ENCODE measurements at places on chromosomes 2 and 18.

DNA sequence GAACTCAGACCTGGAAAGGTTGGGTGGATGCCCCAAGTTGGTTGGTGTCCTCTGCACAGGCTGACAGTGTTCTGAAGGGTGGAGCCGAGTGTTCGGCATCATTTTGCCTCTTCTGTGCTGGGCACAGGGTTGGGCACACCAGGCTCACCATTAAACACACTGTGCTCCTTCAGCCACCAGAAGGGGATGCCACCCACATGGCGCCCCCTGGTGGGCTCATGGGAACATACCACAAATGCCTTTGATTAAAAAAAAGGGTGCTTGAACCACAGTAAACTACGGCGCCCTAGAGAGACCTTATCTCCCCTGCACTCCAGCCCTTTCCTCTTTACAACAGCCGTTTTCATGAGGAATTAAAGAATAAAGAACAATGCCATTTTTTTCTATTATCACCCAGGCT lies 89.4 kb downstream of the CELF4 start:
- DNase-seq, result peak; percentile 17

DNA sequence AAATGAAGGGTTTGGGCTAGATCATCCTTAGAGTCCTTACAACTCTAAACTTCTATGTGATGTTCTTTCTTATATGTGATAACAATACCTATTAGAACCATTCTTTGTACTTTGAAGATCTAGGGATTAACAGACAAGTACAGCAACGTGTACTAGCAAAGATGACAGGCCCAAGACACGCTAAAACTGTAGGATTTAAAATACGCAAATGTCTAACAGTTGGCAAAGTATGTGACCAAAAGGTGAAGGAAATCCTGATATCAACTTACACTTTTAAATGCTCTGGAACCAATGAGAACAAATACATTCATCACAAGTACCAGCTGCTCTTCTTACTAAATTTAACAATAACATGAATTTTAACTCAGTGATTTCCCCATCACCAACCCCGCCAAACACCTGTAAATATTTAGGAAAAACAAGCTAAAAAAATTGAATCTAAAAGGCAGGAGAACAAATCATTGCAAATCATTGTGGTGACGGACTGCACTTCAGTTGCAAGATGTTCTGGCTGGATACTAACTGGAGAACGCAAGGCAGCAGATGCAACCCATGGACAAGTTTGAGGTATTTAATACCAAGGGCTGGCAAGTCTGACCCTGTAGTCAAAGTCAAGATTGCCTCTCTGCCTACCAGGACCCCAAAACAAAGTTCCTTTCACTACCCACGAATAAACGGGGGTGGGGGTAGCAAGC lies 1.4 kb downstream of the ANKRD44 start:
- DNase-seq, result no peak

DNA sequence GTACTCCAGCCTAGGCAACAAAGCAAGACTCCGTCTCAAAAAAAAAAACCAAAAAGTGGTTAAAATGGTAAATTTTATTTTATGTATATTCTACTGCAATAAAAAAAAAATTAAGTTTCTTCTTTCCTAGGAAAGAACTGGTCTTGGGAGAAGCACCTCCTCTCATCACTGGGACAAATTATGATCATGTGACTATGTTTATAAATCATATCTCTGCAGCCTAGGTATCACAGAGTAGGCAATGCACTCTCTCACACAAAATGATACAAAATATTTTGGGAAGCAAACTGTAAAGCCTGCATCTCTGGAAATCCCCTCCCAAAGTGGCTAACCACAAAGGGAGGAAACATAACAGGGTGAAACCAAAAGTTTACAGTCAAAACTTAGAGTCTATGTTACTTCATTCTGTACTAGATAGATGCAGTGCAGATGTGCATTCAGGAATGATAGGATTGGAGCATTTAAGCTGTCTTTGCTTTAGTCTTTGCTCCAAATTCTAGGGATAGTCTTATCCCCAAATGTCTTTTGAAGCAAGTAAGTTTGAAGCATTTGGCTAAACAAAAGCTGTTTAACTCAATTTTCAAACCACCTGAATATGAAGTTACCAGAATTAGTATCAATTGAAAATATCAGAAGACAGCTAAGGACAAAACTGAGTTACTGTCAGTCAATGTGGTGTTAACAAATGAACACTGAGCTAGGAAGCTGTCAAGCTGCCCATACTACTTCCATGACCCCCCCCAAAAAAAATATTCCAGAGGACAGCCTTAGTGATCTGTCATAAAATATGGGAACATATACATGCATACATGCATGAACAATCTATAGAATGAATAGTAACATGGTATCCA lies 21.1 kb upstream of the MALT1 start:
- no peak for DNase-seq

GRCh38 chr2:240302933-240303595 lies 132.4 kb upstream of the GPC1 start:
- no peak for DNase-seq

- peak; percentile 26 for DNase-seq
These were observed 52.9 kb upstream of the APCDD1 start for GRCh38 chr18:10401521-10401920.

GRCh38 chr2:132665401-132666140 lies 4.4 kb downstream of the LYPD1 start:
- DNase-seq, result no peak

- no peak for DNase-seq
These were observed 66.2 kb downstream of the DIPK1C start for GRCh38 chr18:74390900-74391299.

DNA sequence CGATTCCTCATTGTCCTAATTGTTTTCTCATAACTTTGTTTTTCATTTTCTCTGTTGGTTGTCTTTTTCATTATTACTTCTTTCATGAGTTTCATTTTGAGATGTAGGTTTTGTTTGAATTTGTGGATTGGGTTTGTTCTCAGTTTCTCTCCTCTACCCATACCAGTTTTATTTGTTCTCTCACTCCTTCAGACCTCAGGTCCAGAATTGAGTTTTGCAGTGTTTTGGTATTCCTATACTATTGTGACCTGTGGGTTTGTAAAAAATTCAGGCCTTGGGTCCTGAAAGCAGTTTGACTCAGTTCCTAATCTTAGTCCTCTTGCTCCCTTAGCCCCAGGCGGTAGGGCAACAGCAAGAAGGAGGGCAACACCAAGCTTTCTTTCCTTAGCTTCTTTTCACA lies 28.3 kb upstream of the UBE2E3 start:
- DNase-seq, result no peak

- DNase-seq, result peak; percentile 84
These were observed 123.0 kb upstream of the THUMPD2 start for GRCh38 chr2:39902103-39902502.

- DNase-seq, result no peak
These were observed 22.4 kb upstream of the NRP2 start for GRCh38 chr2:205659922-205660321.

GRCh38 chr2:57160976-57161375 lies 885.6 kb upstream of the VRK2 start:
- peak; percentile 89 for DNase-seq

DNA sequence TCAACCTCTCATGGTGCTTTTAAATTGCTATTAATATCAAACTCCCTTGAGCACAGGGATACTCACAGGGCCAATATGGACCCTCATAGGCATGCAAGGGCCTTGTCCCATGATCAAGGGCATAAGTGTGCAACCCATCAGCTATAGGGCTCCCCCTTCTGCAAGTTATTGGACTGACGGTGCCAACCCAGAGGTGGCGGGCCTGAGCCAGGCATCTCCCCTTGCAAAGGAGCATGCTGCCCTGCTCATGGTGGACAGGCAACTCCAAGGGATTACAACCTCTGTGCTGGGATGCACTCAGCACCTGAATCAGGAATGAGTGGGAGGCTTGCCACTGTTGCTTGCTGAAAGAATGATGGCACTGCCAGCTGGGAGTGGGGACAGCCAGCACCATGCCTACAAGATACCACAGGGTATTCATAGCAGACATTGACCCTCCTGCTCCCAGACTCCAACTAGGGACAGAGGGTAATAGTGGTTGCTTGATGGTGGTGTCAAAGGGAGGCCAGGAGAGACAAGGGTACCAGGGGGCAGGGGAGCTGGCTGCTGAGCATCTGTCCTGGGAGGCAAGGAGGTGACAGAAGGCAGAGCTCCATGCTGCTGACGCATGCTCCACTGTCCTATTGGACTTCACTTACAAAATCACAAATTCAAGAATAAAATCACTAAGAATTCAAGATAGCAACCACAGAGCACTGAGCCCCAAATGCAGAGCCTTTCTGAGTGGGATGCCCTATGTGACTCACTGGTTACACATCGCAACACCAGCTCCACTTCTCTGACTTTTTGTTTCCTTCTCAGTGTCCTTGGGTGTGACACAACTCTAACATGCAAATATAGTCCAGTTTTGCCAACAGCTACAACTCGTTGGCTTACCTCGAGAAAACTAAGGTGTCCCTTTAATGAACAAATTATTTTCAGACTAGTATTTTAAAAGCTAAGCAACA lies 157.1 kb upstream of the CCDC150 start:
- peak; percentile 84 for DNase-seq

GRCh38 chr2:74744731-74745515 lies 89.0 kb upstream of the HK2 start:
- DNase-seq, result no peak

DNA sequence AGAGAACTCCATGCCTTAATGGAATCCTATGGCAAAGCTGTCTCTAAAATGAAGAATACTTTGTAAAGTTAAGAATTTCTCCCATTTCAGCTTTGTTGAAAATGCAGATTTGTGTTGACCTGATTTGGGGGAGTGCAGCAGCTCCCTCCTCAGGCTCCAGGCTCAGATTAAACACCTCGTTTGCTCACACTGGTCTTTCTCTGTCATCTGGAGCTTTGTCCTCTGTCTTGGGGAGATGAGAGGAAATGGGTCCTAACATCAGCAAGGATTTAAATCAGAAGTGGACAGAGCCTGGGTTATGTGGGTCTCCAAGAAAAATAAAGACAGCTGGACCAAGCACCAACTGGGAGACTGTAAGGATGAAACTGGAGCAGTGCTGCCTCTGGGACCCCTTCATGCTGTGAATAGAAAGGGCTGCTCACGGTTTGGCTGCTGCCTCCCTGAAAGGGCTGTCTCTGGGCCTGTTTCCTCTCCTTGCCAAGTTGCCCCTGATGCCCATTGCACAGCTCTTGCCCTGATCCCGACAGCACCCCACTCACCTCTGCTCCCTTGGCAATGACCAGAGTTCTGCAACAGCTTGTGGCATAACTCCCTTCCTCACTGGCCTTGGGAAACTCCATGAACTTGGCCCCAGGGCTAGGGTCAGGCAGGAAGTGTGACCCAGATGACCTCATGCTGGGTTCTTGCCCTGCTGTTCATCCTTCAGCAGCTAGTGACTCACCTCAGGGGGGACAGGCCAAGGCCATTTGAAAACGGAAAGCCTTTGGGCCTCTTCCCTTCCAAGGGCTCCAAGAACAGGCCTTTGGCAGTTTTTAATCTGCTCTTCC lies 197.2 kb downstream of the CYP26B1 start:
- DNase-seq, result peak; percentile 69

GRCh38 chr2:3557639-3558204 lies 411 bp downstream of the RNASEH1 start:
- DNase-seq, result no peak

DNA sequence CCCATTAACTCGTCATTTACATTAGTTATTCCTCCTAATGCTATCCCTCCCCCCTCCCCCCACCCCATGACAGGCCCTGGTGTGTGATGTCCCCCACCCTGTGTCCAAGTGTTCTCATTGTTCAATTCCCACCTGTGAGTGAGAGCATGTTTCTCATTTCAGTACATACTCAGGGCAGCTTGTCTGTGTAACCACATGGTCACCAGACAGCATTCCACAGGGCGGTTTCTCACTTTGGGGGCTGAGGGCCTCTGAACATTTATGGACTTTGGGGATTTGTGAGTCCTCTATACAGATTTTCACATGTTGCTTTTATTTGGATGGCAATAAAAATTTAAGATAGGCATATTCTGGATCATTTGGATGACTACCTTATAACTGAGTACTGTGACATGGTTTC lies 84.0 kb downstream of the LYPD6B start:
- no peak for DNase-seq

GRCh38 chr2:123093199-123093598 lies 931.9 kb upstream of the CNTNAP5 start:
- DNase-seq, result no peak

DNA sequence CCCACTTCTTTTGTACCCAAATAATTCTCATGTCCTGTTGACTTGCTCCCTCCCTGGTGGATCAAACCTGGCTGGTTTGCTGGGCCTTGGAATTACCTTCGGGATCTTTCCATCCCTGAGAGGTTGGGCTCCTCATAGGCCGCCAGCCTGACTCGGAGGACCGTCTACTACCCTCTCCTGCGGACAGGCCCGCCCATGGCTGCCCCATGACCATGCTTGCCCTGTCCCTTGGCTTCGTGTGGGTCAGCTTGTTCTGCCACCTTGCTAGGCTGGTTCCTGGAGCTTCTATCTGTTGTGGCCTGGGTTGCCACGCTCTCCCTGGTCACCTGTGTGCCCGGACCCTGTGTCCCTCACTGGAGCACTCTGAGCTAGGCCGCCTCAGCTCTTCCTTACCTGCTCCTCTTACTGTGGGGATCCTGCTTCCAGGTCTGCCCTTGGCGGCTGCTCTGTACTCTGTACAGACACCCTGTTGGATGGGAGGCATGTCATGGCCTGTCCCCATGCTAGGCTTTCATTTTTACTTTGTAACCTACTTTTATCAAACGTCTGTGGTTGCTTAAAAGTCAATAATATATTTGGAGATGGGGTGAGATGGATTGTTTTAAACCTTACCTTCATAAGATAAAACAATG lies 29.7 kb upstream of the FHL2 start:
- no peak for DNase-seq

DNA sequence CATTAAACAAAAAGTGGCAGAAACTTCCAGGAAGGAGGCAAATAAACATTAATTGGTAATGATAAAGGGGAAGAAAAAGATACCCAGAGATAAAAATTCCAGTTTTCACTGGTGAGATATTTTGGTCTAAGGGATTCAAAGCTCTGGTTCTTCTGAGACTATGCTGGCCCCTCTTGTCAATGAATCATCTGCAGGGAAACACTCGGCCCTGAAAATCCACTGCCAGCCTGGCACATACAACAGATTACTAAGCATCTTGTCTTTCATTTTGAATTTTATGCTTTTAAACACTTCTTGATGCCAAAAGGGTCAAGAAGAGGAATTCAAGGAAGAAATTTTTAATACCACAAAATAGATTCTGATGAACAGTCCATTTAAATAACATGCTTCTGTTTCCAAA lies 1603.8 kb upstream of the ZEB2 start:
- DNase-seq, result peak; percentile 4

GRCh38 chr2:124805060-124805459 lies 780.0 kb downstream of the CNTNAP5 start:
- DNase-seq, result no peak

GRCh38 chr2:157572725-157573124 lies 55.9 kb downstream of the ACVR1C start:
- DNase-seq, result no peak

GRCh38 chr18:43278355-43278754 lies 1.1 kb upstream of the SYT4 start:
- DNase-seq, result no peak

DNA sequence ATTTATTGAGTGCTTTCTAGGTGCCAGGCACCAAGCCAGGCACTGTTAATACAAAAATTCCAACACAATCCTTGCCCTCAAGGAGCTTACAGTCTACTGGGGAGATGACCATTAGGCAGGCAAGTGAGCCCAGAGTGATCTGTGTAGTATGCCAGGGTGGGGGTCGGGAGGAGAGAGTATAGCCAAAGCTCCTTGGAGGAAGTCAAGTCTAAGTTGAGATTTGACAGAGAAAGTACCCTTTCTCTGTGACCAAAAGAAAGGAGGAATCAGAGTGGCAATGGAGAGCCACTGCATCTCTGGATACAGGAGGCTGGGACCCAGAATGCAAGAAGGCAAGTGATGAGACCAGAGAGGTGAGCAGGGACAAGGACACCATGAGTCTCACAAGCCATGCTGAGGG lies 7.5 kb downstream of the ANKRD53 start:
- DNase-seq, result no peak

GRCh38 chr2:233063269-233063975 lies 3.3 kb downstream of the INPP5D start:
- no peak for DNase-seq

All from fibroblast of mammary gland (primary cell).